ENCODE measurements at places on chromosomes 16 and 17.

- DNase-seq, result no peak
Measured at GRCh38 chr16:68281368-68282063, 17.2 kb downstream of the SLC7A6 start.

- DNase-seq, result no peak
Measured at GRCh38 chr17:80327518-80327917, 66.9 kb downstream of the RNF213 start.

DNA sequence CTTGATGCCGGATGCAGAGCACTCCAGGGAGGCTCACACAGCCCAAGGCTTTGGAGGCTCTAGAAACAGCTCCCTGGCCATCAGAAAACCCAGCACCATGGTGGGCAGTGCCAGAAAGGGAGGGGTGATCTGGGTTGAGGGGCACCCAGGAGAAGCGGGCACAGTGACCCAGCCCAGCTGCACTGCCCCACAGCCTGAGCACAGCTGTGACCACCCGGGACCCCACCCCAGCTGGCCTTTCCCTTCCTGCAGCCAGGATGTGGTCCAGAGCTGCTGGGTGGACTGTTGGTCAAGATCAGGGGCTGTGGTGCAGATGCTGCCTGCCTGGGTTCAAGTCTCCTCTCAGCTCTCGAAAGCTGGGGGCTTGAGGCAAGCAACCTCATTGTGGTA lies 223.1 kb downstream of the ZNF423 start:
- no peak for DNase-seq

- no peak for DNase-seq
Measured at GRCh38 chr16:53743149-53743566, 39.2 kb downstream of the FTO start.

GRCh38 chr17:11331547-11332513 lies 90.8 kb downstream of the SHISA6 start:
- DNase-seq, result no peak

DNA sequence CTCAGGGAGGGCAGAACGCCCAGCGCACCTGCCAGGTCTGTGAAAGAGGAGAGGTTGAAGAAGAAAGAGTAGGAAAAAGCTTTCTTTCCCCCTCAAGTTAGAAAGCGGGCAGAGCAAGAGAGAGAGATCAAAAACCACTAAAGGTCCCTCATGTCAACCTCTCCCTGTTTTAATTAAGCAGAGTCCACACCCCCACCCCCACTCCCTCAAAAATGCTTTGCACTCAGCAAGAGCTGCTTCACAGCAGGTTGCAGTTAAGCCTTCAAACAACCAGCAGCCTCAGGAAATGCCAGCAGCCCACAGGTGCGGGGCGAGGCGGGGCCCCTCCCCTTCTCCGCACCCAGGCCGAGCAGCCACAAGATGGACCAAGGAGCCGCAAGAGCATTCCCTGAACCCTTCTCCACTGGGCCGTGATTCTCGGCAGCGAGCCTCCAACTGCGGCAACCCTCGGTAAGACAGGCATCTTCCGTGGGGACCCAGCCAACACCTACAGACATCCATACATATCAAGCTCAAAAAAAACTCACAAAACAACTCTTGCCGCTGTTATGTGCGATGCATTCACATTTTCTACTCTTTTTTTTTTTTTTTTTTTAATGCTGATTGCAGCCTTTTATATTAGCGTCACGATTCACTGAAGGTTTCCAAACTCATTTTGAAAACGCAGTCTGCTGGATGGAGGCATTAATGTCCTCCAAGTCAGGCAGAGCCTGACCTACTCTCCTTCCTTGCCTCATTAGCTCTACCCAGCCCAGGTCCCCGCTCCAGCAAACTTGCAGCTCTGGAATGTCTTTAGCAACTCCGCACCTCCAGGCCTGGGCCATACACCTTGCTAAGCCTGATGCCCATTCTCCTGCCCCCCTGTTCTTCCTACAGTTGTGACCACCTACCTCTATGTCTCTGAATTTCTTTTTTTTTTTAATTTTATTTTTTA lies 66.1 kb downstream of the AXIN2 start:
- DNase-seq, result no peak

- DNase-seq, result no peak
Measured at GRCh38 chr16:89431158-89431584, 59.2 kb downstream of the ANKRD11 start.

DNA sequence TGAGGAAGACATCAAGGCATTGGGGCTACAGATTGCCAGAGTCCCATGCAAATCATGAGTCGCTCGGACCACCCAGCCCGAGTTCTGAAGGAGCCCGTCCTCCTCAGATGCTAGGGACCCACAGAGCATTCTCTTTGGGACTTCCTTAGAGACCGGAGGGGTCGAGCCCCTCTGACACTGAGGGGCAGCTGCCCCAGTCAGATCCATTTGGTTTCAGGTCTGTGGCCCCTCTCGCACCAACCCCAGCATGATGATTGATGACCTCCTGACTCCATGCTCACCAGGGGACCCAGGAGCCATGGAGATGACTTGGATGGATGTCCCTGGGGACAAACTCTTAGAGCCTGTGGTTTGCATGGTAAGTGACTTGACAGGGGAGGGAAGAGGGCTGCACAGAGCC lies 8.0 kb downstream of the PDF start:
- DNase-seq, result no peak

DNA sequence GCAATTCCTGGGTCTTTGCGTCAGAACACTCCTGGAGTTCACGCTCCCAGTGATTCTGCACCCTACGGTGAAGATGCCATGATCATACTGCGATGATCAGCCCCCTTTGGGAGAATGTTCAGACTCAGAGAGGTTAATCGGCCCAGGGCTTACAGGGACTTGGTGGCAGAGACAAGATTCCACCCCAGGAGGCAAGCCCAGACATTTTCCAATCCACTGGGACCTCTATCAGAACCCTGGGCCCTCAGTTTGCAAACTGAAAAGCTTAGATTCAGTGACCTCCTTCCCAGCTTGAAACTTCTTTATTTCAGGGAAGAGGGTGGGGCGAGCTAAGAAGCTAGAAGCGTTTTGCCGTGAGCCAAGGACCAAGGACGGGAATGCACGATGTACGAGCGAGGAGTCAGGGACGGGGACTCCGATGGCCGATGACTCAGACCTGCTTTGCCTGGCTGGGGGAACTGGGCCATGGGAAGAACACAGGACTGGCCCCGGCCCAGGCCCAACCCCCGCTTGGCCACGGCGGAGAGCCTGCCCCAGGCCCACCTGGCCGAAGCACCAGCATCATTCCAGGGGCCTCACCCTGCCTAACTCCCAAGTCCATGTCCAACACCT lies 34.7 kb downstream of the SOCS3 start:
- no peak for DNase-seq

GRCh38 chr16:3138823-3139426 lies 4.1 kb downstream of the ZNF213 start:
- no peak for DNase-seq

GRCh38 chr17:73478768-73479424 lies 165.3 kb downstream of the SDK2 start:
- no peak for DNase-seq

DNA sequence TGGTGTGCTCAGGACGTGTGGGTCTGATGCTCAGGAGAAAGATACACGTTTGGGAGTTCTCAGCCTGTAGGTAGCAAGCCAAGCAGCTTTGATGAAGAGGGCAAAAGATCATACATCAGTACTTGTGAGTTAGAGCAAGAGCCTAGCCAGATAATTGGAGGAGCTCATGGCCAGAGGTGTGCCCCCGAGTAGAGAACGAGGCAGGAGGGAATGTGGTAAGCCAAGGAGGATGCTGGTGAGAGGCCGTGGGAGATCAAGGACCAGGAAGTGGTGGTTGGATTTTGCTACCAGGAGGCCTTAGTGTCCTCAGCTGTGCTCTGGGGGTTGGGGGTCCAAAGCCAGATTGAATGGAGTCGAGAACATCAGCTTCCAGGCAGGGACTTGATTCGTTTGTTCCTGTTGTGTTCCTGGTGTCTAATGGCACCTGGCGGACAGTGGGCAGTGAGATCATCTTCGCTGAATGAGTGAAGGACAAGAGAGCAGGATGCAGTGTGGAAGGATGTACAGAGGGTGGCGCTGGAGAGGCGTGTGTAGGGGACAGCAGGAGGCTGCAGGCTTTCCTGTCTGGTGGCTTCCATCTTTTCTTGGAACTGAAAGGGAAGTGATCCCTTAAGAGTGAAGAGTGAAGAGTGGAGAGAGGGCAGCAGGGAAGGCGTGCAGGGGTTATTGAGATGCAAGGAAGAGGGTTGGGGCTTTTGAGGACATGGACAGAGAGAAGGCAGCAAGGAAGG lies 11.6 kb downstream of the FBXL19 start:
- no peak for DNase-seq

GRCh38 chr16:56986361-56986760 lies 3.0 kb upstream of the NLRC5 start:
- no peak for DNase-seq

GRCh38 chr17:2926019-2926650 lies 129.9 kb downstream of the RAP1GAP2 start:
- no peak for DNase-seq

GRCh38 chr17:3535253-3535995 lies 22.2 kb downstream of the TRPV3 start:
- DNase-seq, result peak; percentile 70

GRCh38 chr17:27996202-27997043 lies 46.1 kb upstream of the NLK start:
- no peak for DNase-seq

DNA sequence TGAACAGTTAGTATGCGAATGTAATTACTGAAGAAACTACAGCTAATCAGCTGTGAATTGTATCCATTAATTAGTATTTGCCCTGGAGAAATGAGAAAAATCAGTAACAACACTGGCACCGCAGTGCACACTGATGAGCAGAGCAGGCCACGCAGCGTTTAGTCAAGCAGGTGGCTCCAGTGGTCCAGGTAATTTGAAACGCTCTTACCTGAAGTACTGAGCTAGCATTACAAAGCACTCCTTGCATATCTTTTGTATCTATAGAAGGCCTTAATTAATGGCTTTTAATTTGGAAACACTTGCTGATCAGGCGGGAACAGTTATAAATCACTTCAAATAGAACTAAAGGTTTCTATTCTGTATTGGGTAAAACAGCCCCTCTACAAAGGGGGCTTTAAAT lies 76.4 kb downstream of the TOX3 start:
- DNase-seq, result no peak

DNA sequence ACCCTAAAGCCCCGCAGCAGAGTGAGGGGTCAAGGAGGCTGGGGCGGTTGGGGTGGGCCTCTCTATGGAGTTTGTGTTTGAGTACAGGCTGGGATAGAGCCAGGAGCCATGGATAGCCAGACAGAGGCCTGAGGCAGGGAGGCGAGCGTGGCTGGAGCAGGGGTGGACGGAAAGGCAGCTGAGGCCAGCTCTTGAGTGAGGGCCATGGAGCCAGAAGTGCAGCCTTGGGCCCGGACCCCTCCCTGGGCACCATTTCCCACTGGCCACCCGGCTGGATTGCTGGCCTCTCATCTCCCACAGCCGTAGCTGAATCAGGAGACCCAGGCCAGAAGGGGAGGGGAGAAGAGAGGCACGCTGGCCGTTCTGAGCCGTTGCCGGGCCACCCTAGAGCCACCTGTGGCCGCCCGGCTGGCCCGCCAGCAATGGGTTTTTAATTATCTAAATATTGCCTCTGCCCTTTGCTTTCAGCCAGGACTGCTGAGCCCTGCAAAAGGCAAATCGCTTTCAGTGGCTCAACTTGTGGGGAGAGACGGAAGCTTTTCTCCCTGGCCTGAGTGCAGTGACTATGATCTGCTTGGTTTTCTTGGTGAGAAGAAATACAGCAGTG lies 75.2 kb upstream of the GSE1 start:
- no peak for DNase-seq

DNA sequence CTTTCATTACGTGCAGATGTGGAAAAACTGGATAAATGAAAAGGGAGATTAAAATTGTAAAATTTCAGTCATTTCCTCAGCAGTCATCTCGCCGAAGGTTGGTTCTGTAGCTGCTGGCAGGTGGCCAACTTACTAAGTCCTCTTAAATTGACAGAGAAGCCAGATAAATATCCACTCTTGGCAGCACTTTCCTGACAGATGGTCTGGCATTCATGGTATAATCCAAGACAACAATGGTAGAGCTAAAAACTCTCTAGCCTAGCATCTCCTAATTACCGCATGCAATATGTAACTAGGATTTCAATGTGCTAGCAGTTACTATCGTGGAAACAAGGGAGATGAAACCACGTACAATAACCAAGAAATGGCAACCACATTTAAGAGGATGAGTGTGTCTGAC lies 306.3 kb downstream of the CNTNAP4 start:
- DNase-seq, result peak; percentile 10

GRCh38 chr17:74249590-74250270 lies 24.3 kb upstream of the DNAI2 start:
- peak; percentile 44 for DNase-seq

DNA sequence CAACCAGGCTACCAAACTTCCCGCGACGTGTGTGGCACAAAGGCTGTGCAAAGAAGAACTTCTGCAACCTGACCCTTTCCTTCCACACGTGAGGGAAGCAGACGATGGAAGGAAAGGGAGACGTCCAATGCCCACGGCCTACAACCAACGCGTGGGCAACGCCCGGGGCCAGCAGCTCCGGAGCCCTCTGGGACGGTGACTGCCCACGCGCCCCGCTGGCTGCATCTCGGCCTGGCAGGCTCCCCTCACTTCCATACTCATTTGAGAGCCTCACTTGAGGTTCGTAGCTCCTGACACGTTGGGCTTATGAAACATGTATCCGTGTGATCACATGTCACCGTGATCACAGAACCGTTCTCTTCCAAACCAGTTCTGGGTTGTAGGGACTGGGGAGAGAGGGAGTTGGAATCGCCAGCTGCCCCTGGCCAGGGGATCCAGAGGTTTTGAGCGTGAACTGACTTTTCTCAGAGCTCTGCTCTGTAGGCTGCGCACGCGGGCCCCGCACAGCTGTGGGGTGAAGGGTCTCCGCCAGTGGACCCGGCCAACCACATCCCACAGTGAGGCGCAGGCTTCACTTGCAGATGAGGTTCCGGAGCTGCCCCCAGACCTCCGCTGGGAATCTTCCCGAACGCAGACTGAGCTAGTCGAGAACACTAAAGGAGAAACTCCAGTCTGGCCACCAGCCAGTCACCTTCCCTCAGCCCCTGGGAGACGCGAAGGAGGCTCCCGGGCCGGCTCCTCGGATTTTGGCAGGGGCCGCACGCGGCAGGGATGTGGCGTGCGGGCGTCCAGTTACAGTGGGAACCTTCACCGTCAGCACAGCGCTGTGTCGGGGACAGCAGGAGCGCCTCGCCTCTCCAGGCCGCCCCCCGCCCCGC lies 1.0 kb downstream of the LMF1 start:
- DNase-seq, result no peak

DNA sequence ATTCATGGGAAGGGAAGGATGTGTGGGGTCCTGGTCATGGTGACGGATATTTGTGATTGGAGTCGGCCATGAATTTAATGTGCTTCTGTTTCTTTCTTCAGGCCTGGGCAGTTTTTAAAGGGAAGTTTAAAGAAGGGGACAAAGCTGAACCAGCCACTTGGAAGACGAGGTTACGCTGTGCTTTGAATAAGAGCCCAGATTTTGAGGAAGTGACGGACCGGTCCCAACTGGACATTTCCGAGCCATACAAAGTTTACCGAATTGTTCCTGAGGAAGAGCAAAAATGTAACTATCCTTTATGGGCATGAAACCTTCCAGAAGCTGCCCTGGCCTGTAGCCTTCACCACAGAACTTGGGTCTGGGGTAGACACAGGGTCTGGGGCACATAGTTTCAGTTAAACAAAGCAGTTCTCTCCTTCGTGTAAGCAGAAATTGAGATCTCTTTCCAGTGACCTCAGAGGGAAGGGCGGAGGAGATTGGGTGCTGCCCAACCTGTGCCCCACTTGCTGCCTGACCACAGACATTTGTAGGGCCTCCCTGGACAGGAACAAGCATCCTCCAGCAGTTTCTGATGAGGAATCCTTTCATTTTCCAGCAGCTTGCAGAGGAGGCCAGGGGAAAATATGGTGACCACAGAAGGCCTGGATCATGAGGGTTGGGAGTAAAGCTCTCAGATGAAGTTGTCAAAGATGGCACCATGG lies 10.1 kb downstream of the IRF8 start:
- DNase-seq, result no peak

GRCh38 chr17:28407130-28407973 lies 1.3 kb upstream of the SLC46A1 start:
- DNase-seq, result no peak

All from hippocampal formation (tissue), 2 donors.